ENCODE measurements at places on chromosomes 4 and X.
A peak's percentile ranks its signal among the peaks of the same experiment; 100 is the strongest.

DNA sequence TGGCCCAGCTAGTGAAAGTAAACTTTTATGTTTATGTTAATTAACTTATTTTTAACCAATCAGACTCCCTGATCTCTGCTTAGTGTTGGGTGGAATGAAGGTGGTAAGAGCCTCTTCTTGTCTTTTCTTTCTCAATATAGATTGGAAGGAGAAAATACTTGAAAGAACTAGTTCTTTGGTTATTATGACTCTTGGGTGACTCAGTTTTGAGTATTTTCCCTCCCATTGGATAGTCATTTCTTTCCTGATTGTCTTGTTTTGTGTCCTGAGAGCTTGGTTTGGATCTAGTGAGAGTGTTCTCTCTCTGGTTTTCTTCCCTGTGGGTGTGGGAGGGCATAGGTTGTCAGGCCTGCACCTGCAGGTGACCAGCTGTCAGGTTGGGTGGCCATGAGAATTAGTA is 172.0 kb upstream of the GLRA2 start:
- no peak for DNase-seq

GRCh38 chr4:83489711-83490326 is 4.9 kb upstream of the ABRAXAS1 start:
- DNase-seq: no peak

- peak; percentile 91 for DNase-seq
Measured at GRCh38 chrX:103687696-103688201, 1.2 kb upstream of the MORF4L2 start.

GRCh38 chr4:120691106-120691505 is 231.4 kb downstream of the PRDM5 start:
- DNase-seq: no peak

GRCh38 chr4:116923389-116923788 is 162.0 kb downstream of the TRAM1L1 start:
- no peak for DNase-seq

GRCh38 chrX:35101901-35102300 is 159.3 kb downstream of the FAM47B start:
- no peak for DNase-seq

DNA sequence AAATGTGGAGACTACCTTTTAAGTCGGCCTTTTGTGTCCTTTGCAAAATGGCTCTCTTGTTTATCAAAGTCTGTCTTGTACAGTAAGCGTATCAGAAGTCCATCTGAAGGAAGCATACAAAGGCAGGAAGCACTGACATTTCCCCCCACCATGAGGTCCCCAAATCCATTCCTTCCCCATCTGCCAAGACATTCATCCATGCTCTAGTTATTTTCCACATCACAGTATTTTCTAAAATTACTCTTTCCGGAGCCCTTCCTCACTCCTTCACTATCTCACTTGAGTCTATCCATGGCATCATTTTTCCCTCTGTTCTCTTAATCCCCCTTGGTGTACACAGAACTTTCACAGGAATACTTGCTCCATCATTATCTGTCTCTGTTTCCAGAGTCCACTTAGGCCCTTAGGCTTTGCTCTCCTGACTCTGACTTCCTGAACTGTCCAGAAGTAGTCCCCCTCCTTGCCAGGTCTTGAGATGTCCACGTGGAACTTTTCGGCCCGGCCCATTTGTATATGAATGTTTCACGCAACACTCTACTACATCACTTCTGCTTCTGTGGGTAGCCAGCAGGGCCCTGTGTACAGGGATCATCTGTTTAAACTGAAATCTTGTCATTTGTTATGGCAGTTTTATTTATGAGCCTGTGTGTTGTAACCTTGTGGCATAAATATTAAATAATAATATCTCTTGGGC is 2.1 kb downstream of the SEL1L3 start:
- DNase-seq: no peak

- no peak for DNase-seq
Measured at GRCh38 chrX:130091980-130092522, 18.2 kb downstream of the ELF4 start.

GRCh38 chr4:156374069-156374468 is 420.4 kb upstream of the CTSO start:
- no peak for DNase-seq

DNA sequence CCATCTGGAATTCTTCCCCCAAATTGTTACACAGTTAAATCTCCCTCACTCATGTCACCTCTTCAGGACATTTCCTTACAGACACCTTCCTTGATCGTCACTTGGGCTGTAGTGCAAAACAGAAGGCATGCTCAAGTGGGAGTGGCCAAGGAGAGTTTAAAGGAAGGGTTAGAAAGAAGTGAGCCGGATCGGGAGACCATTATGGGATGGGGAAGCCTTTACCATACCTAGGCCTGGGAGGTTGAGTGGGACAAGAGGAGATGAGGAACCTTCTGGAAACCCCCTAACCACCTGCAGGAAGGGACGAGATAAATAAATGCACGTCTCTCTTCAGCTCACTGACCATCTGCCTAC is 102.7 kb downstream of the UCHL1 start:
- DNase-seq: no peak

GRCh38 chrX:13376857-13377549 is 57.1 kb upstream of the ATXN3L start:
- DNase-seq: peak; percentile 70

GRCh38 chr4:175280153-175280552 is 362.0 kb downstream of the ADAM29 start:
- no peak for DNase-seq

- peak; percentile 7 for DNase-seq
Measured at GRCh38 chr4:14168919-14169318, 541.4 kb upstream of the BOD1L1 start.

GRCh38 chr4:89829470-89830138 is 7.4 kb downstream of the SNCA start:
- no peak for DNase-seq

DNA sequence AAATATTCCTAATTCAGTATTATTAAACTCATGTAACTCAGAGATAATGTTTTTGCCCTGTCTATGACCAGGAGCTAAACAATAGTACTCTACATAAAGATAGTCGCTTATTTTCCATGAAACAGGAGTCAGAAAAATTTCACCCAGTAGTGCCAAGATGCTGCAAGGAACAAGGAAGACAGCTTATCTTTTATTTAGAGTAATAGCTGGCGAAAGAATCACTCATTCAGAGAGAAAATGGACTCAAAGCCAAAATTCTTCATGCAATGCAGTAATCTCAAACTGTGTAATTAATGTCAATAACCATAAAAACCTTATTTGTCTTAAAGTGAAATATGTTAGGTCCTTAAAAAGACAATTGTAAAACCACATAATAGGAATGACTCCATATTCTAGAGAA is 477.8 kb downstream of the ANKRD50 start:
- peak; percentile 8 for DNase-seq

DNA sequence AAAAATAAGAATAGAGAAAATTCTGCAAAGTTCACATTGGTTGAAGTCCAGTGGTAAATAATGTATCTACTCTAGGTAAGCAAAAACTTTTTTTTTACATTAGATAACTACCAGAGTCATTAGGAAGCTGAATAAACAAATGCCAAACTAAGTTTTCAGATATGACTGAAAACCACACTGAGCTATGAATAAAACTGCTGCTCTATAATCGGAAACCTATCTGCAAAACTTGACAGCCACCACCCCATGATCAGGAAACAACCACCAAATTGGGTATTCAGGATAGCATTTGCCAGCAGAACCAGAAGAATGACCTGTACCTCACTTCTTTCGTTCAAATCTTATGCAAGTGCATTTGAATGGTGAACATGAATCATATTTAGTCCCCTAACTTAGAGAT is 173.0 kb upstream of the TET2 start:
- no peak for DNase-seq

GRCh38 chr4:44017422-44017739 is 431.2 kb downstream of the KCTD8 start:
- no peak for DNase-seq

- no peak for DNase-seq
Measured at GRCh38 chrX:109872021-109872732, 130.7 kb upstream of the TMEM164 start.

DNA sequence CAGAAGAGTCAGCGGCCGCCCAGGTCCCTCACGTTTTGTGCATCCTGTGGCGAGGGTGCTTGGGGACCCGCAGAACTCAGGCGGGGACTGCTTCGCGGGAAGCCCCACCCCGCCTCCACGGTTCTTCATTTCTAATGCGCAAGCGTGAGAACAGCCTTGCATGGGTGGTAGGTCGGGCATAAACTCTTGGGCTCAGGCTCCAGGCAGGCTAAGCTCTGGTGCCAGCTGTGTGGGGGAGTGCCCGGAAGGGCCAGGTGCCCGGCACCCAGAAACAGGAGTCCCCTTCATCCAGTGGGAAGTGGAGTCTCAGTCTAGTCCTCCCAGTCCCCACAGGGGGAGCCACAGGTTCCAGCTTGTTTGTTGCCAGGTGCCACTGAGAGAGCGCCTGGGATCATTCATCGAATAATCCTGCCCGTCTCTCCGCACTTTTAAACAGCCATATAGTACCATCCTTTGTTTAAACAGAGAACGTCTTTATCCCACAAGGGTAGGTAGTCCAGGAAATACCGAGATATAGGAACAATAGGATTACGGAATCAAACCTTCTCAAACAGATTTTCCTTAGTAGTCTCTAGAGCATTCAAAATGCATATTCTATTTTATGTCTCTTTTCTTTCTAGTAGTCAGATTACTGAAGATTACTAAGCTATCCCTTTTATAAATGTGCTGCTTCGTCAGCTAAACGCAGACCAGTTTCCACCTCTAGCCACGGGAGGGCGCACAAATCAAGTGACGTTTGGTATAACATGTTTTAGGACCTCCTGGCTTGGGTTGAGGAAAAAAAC is 12.7 kb upstream of the RBBP7 start:
- peak; percentile 81 for DNase-seq

GRCh38 chr4:150495550-150495949 is 86.4 kb upstream of the MAB21L2 start:
- DNase-seq: no peak

- no peak for DNase-seq
Measured at GRCh38 chr4:80252427-80252826, 14.0 kb upstream of the FGF5 start.

- DNase-seq: no peak
Measured at GRCh38 chr4:154084864-154085263, 296.0 kb upstream of the SFRP2 start.

DNA sequence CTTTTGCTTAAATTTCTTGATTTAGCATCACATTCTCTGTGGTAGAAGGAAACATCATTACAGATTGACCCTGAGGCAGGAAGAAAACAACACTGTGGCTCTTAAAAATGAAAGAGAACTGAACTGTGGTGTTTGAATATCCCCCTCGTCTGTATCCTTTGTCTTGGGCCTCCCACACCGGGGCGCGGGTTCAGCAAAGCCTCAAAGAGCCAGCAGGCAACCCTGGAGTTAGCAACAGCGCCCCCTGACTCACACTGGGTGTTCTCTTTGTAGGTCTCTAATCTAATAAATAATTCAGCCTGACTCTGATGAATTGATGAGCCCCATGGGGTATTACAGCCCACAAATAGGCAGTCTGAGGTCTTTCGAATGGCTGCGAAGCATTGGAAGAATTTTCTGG is 46.1 kb upstream of the CTSO start:
- DNase-seq: no peak

DNA sequence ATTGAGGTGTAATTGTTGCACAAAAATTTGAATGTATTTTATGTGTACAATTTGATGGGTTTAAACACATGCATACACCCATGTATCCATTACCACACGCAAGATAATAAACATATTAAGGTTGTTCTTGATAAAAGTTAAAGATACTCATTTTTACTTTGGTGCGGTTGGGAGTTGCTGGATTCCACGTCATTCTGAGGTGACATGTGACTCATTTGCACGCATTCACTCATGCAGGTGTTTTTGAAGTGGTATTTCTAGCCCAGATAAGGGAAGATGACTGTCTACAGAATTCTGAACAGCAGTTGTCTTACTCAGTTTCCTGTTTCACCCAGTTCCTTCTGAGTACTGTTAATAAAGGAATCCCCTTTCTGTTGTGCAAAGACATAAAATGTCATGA is 142.0 kb downstream of the RTL3 start:
- DNase-seq: no peak

GRCh38 chrX:43386875-43387274 is 269.2 kb upstream of the MAOA start:
- no peak for DNase-seq

DNA sequence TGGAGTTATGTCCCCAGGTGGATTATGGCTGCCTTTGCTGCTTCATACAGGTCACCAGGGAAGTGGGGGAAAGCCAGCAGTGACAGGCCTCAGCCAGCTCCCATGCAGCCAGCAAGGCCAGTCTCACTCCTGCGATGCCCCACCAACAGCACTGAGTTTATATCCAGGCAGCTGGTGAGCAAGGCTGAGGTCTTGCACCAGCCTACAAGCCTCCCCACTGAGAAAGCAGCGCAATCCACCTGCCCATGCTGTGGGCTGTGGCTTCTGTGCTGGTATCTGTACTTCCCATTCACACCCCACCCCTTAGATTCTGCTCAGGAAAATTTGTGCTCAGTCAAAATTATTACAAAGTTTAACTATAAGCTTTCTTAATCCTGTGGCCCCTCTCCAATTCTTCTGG is 153.5 kb downstream of the HHIP start:
- DNase-seq: no peak

- DNase-seq: peak; percentile 7
Measured at GRCh38 chr4:69707807-69708206, 52.6 kb downstream of the SULT1B1 start.

DNA sequence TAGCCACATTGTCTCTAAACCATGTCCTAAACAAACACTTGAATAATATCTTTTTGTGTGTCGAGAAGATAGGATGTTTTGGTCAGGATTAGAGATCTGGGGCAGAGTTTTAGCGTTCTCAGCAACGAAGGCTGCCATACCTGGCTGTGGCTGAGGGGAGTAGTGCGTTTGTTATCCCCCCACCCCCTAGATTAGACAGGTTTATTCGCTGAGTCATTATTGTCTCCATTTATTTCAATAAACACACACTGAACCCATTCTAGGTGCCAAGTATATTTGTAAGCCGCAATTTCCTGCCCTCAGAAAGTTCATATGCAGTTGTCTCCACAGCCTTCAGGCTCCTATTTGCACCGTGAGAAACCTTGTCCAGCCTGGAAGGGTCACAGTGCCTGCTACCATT is 1684.8 kb upstream of the TENM3 start:
- DNase-seq: peak; percentile 12

- no peak for DNase-seq
Measured at GRCh38 chrX:150269605-150270254, 93.4 kb upstream of the MAMLD1 start.

DNA sequence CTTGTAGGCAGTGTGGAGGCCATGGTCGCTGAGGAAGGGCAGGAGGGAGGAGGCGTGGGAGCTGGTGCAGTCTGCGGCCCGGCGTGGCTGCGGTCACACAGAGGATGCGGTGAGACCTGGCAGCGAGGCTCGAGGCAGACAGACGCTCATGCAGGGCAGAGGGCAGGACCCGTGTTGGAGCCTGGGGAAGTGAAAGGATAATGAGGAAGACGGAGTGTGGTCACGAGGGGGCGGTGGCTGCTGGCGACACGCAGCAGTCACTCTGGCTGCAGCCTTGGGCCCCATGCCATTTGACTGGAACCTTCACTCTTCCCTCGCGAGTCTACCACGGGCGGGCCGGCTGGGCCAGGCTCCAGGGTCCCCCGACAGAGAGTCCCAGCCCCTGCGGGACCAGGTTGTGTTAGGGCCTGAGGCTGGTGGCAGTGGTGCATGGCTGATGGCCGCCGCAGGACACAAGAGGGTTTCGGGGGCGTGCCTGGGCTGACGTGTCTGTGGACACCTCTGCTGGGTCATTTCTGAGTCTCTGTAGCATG is 68.8 kb upstream of the HGFAC start:
- no peak for DNase-seq
